ENCODE measurements at places on chromosomes 5 and 9. TPM values are rescaled to one million over a fixed set of nuclear protein-coding genes. Genes with fewer than 3 reads are reported as not detected.

GRCh38 chr9:122031157-122031556, 62.0 kb downstream of the TTLL11 start:
- no peak overlapping the region for H3K4me3 ChIP-seq
- H3K36me3 ChIP-seq: no peaks in the 10 kb centered on the region
- no peak overlapping the region for H3K27ac ChIP-seq

- no peak for DNase-seq
- H3K36me3 ChIP-seq: no peaks in the 10 kb centered on the region
- H3K27ac ChIP-seq: peak overlapping the region; percentile 86
- H3K4me3 ChIP-seq: peak overlapping the region; percentile 34
- no peaks in the 10 kb centered on the region for H3K27me3 ChIP-seq
Observed at GRCh38 chr9:110192531-110193261, 15.3 kb downstream of the C9orf152 start.

DNA sequence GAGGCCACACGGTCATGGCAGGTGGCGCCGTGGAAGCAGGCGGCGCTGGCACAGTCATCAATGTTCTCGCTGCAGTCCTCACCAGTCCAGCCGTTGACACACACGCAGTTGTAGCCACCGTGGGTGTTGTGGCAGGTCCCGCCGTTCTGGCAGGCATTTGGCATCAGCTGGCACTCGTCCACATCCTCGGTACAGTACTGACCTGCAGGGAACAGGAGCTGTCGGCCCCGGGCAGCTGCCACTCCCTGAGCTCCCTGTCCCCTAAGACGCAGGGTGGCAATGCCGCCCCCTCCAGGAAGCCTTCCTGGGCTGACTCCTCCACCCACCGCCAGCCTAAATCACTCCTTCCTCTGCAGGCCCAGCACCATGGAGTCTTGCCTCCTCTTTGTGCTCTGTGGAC, 27.2 kb downstream of the NOTCH1 start:
- H3K4me3 ChIP-seq: no peak overlapping the region
- H3K27ac ChIP-seq: no peak overlapping the region
- H3K4me1 ChIP-seq: no peaks in the 10 kb centered on the region
- no peaks in the 10 kb centered on the region for H3K27me3 ChIP-seq

- H3K4me1 ChIP-seq: no peaks in the 10 kb centered on the region
- no peak overlapping the region for H3K4me3 ChIP-seq
- H3K27ac ChIP-seq: no peak overlapping the region
- H3K36me3 ChIP-seq: no peaks in the 10 kb centered on the region
- DNase-seq: no peak
- no peaks in the 10 kb centered on the region for H3K27me3 ChIP-seq
Observed at GRCh38 chr5:84393969-84394368, 9.3 kb upstream of the EDIL3 start.

- H3K27me3 ChIP-seq: no peaks in the 10 kb centered on the region
- no peaks in the 10 kb centered on the region for H3K4me1 ChIP-seq
- H3K27ac ChIP-seq: no peak overlapping the region
Observed at GRCh38 chr5:15774632-15775031, 274.7 kb downstream of the FBXL7 start.

- H3K4me1 ChIP-seq: no peaks in the 10 kb centered on the region
- no peaks in the 10 kb centered on the region for H3K36me3 ChIP-seq
- no peaks in the 10 kb centered on the region for H3K27me3 ChIP-seq
- no peak overlapping the region for H3K27ac ChIP-seq
Observed at GRCh38 chr5:11672385-11673085, 231.7 kb downstream of the CTNND2 start.

Gene RNF183
- 3.5 TPM for total RNA-seq

DNA sequence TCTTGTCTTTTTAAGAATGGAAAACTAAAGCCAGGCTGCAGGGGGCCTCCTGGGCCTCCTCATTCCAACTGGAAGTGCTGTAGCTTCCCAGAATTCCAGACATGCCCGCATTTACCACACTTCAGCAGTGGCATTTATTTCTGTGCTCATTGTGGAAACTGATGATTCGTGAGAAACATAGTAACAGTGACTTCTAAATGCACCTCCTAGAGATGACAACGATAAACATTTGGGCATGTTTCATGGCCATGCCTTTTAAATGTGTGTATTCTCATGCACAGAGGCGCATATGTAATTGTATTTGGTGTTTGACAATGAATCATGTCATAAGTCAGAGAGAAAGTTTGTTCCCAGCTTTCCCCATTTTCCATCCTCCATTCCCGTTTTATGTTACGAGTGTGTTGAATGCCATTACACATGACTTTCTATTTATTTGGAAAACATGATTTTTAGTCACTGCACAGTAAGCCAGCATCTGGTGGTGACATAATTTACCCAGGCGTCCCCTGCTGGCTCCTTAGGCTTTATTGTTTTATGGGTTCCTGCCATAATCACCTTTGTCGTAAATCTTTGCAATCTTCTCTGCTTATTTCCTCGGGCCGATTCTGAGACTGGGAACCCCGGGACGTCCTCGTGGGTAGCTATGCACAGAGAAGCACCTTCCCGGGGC, 68.8 kb upstream of the FCN2 start:
- DNase-seq: no peak
- no peak overlapping the region for H3K4me3 ChIP-seq

GRCh38 chr9:130053504-130054324, at the start of gene GPR107:
GPR107 (plus strand) TSS chr9:130053906; CDS start chr9:130053933, 27 bp downstream.
- DNase-seq: peak; percentile 80
- H3K4me1 ChIP-seq: peaks cover 7% of the 10 kb centered on the region

Gene CARD9
- 3.0 TPM for total RNA-seq

- H3K36me3 ChIP-seq: no peaks in the 10 kb centered on the region
- DNase-seq: no peak
- no peaks in the 10 kb centered on the region for H3K4me1 ChIP-seq
- H3K27ac ChIP-seq: no peak overlapping the region
- no peak overlapping the region for H3K4me3 ChIP-seq
Observed at GRCh38 chr5:104646416-104646815, 1083.8 kb upstream of the NUDT12 start.

DNA sequence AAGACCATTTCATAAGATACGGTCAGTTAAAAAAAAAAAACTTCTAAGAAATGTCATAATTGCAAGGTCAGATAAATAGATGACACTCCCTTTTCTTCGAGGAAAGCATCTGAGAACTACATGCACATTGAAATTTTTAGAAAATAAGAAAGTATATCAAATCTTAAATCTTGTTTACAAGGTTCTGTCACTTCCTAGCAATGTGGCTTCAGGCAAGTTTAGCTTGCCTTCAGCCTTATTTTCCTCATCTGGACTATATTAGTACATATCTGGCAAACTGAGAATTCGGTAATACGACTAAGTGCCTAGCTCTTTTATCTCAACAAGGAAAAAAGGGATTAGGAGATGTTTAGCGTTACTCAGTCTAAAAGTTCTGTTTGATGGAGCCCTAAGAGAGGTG, 32.5 kb upstream of the OR2K2 start:
- no peak overlapping the region for H3K4me3 ChIP-seq
- H3K27ac ChIP-seq: no peak overlapping the region
- no peak for DNase-seq
- no peaks in the 10 kb centered on the region for H3K27me3 ChIP-seq
- no peaks in the 10 kb centered on the region for H3K4me1 ChIP-seq

DNA sequence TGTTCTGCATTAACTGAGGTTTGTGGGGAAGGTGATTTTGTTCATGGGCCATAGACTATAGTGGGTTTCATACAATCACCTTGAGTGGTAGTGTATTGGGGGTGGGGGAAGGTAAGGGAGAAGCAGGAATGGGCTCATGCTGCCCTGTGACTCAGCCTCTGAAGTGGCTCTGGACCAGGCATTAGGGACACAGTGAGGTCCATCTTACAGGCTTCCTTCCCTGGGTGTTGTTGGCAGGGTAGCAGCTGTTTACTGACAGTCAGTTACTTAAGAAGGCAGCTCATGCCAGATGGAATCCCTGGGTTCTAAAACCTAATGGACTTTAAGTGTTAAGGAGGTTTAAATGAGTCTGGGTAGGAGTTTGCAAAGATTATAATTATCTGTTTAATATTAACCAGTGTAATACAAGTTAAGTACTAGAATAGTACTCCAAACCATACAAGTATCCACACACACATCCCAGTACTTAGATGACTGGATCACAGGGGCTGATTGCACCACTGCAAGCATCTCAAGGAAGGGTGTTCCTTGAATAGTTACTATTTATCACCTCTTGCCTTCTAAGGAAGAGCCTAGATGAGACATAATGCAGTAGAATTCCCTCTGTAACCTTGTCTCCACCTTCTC, 59.3 kb downstream of the CAST start:
- no peaks in the 10 kb centered on the region for H3K4me1 ChIP-seq
- H3K27ac ChIP-seq: peak overlapping the region; percentile 92
- H3K36me3 ChIP-seq: no peaks in the 10 kb centered on the region
- H3K4me3 ChIP-seq: no peak overlapping the region
- peak; percentile 34 for DNase-seq

DNA sequence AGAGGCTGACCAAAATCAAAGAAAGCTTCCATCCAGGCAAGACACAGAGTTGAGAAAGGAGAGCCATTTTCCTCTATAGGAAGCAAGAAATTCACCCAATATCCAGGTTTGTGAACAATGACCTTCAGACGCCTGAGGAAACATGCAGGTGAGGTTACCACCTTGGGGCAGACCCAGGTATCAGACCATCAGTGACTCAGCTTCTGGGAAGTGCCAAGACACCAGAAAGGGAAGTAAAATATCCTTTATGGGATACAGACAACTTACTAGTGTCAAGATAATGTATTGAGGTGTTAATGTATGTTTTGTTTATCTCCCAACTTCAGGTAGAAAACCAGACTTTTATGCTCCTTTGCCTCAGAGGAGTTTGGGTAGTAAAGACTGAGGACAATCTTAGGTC, 2.2 kb upstream of the DTWD2 start:
- no peak for DNase-seq
- H3K36me3 ChIP-seq: no peaks in the 10 kb centered on the region
- H3K4me1 ChIP-seq: no peaks in the 10 kb centered on the region
- H3K27me3 ChIP-seq: no peaks in the 10 kb centered on the region
- H3K27ac ChIP-seq: no peak overlapping the region
- H3K4me3 ChIP-seq: no peak overlapping the region

Gene TEK
- total RNA-seq: 5.9 TPM

DNA sequence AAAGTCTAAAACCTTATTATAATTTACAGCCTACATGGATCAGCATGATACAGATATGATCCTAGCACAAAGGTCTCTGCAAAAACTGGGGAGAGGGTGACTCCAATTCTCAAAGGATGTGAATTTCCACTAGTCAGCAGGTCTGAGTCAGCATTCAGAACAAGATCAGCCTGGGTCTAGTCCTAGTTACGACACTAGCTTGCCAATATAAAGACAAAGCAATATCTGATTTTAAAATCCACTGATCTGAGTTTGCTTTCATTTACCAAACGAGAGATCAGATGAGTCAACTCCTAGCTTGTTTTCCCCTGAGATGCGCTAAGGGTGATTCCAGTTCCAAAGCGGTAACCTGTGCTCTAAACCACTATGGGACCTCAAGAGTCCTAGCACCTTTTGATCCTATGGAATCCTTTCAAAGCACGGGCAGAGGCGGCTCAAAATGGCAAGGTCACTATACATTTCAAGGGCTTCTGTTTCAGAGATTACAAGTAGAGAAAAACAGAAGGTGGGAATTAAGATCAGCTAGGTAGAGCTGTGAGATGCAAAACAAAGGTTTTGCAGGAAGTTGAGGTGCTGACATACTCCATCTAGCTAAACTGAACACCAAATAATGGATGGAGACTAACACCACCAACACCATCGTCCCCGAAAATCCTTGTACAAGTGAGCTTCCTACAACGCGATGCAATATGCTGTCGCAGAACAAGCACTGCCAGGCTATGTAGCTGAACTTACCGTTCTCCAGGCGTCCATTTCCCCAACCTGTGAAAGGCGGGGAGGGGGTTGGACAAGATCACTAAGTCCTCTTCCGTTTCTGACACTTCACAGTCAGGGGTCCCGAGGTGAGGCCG, 906 bp downstream of the SLC25A51 start:
- H3K4me1 ChIP-seq: peaks cover 8% of the 10 kb centered on the region
- no peak for DNase-seq
- H3K27ac ChIP-seq: peak overlapping the region; percentile 85
- peak overlapping the region; percentile 92 for H3K4me3 ChIP-seq

Gene DEPDC1B
- 0.29 TPM for total RNA-seq
